ENCODE measurements at places on chromosomes 3 and 15.

GRCh38 chr3:150779402-150779858 lies 16.5 kb upstream of the SIAH2 start:
- DNase-seq = no peak

- no peak for DNase-seq
Observed at GRCh38 chr15:99443056-99443756, 122.6 kb upstream of the MEF2A start.

DNA sequence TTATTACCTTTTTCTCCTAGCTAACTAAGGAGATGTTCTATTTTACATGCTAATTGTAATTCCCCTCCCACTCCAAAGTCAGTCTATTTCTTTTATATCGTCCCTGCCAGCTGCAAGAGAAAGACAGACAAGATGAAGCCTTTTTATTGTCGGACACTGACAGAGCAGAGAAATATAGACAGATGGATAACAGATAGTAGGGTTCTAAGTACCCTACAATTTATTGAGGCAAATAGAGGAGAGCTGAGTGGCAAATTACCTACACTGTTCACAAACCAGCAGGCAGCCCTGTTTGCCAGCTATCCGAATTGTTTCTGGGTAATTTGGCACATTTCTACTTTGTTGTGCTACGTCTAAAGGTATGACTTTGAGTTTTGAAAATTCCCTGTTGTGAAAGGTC lies 392.3 kb upstream of the ZNF717 start:
- DNase-seq = no peak

GRCh38 chr3:23157331-23157730 lies 45.8 kb upstream of the UBE2E2 start:
- no peak for DNase-seq

- DNase-seq = no peak
Observed at GRCh38 chr3:106530367-106530766, 661.6 kb upstream of the CBLB start.

DNA sequence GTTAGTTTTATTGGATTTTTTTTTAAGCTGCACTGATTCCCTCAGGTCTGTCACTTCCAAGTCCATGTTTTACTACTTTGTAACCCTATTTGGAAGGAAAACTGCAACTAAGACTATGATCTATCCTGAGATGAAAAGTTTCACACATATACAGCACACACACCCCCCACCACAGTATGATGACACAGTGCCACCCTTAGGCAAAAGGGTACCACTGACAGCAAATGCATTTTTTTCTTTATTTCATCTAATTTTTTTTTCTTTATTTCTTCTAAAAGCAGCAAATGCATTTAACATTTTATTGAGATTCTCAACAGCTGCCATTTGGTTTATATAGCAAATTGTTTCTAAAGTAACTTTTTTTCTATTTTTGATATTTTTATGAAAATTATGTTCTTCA lies 21.2 kb downstream of the NGRN start:
- DNase-seq = peak; percentile 33

GRCh38 chr15:96330450-96331143 lies at the start of gene NR2F2:
Gene NR2F2 (plus strand): TSS chr15:96330700. CDS start chr15:96332106, 1,406 bp downstream.
- peak; percentile 17 for DNase-seq

GRCh38 chr15:85792102-85792731 lies 2.5 kb downstream of the KLHL25 start:
- DNase-seq = no peak

- no peak for DNase-seq
Observed at GRCh38 chr3:67517781-67518180, 136.6 kb downstream of the SUCLG2 start.

- DNase-seq = peak; percentile 82
Observed at GRCh38 chr15:63048115-63048775, 5.7 kb downstream of the TPM1 start.

GRCh38 chr3:100695696-100696095 lies 13.6 kb upstream of the TFG start:
- DNase-seq = no peak

DNA sequence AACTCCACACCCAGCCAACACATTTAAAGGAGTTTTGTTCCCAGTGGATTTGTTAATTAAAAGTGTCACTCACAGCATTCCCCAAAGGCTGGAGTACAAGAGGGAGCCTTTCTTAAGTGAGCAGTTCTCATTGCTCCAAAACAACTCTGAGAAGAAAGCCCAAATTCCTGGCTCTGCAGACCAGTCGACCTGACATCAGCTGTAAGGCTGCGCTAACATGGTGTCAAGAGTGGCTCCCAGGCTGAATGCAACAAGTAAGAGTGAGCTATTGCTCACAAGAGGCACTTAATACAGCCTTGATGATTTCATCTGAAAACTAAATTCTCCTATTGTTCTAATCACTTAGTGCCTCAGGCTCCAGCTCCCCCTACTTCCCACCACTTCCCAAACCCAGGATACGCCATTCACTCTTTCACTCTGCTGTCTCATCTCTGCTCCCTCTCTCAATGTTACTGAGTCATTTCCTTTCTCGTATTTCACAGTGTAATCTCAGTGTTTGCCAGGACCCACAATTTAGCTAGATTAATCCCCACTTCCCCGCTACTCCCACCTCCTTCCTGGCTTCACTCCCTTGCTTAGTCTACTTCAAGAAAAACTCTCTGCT lies 81.8 kb downstream of the WWTR1 start:
- no peak for DNase-seq

DNA sequence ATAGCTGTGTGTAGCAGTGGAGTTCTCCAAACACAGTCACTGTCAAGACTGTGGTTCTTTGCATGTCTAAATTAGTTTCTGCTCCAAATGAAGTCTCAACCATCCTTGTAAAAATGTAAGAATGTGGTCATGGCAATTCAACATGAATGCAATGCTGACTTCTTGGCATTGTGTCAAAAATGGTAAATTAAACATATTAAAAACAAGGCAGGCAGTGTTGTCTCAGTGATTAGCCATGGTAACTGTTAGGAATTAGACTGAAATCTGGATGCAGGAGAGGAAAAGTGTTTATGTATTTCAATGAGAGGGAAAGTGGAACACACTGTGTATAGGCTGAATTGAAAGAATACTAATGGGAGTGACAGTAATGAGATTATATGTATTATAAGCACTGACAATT lies 597.2 kb downstream of the EDEM1 start:
- no peak for DNase-seq

DNA sequence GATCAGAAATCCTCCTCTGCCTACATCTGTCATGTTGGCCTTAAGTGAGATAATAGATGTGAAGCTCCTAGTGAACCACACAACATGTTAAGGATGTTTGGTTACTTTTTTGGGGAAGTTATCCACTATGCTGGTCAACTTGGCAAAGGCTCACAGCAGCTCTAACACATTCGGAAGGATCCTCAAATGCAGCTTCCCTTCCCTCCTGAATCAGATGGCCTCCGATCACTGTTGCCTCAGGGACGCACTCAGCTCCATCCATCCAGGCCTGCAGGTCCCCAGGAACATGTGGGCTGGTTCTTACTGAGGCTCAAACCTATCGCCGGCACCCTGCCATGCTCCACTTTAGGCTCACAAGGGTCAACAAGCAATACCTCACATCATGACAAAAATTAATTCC lies 67.9 kb downstream of the CORO2B start:
- no peak for DNase-seq

GRCh38 chr3:77825001-77825827 lies 785.3 kb downstream of the ROBO2 start:
- DNase-seq = no peak

- DNase-seq = no peak
Observed at GRCh38 chr3:151226088-151226563, 23.1 kb upstream of the GPR171 start.

DNA sequence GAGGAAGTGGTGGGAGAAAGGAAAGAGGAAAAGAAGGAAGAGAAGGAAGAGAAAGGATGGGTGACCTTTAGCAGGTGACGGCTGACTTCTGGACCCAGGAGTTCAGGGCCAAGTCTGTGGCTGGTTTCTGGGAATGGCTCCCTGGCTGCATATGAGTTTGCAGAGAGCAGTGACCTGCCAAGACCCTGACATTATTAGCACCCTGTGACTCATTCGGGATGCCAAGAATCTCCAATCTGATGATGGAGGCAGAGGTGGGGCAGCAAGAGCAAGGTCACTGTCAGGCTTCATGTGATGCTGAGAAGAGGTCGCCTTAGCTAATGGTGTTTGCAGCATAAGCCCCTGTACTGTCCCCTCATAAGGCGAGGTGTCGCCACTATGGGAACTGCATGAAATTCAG lies 42.6 kb downstream of the MYZAP start:
- no peak for DNase-seq

DNA sequence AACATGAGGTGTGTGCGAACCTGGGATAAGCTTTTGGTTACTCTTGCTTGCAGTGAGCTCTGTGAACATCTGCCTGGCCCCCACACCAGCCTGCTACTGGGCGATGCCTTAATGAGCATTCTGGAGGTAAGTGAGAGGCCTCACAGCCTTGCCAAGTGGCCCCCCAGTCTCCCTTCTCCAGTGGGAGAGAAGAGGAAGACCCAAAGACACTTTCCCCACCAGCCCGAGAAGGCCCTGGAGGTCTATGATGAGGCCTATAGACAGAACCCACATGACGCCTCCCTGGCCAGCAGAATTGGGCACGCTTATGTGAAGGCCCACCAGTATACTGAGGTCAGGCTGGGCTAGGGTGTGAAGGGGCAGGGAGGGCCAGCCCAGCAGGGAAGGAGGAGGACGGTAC lies 22.5 kb downstream of the TTC21A start:
- DNase-seq = no peak

- DNase-seq = no peak
Observed at GRCh38 chr3:61632568-61633175, 71.3 kb downstream of the PTPRG start.

GRCh38 chr15:85168642-85169173 lies 187.1 kb downstream of the PDE8A start:
- peak; percentile 17 for DNase-seq

DNA sequence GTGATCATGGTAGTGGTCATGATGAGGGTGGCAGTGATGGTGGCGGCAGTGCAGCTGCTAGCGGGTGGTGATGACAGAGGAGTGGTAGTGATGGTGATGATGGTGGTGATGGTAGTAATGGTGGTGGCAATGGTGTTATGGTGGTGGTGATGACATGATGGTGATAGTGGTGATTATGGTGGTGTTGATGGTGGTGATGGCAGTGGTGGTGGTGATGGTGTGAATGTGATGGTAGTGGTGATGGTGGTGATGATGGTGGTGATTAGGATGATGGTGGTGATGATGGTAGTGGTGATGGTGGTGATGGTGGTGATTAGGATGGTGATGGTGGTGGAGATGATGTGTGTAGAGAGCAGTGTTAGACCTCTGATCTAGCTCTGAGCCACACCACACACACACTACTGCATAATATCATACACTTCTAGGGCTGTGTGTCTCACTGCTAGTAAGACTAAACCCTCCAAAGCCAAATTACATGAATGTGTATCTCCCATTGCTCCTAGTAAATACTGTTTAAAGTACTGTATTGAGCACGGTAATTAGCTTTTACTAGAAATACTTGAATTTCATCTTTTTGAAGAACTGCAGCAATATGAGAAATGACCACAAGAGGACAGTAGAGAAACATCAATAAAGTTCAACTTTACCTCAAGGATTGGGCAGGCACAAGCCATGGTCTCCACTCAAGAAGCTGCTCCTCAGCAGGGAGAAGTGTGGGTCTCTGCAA lies 28.8 kb downstream of the TMED3 start:
- no peak for DNase-seq

- no peak for DNase-seq
Observed at GRCh38 chr3:184005941-184006507, 11.7 kb downstream of the ABCC5 start.
